ENCODE measurements at places on chromosomes 7 and 10. TPM values are rescaled to one million over a fixed set of nuclear protein-coding genes. Genes with fewer than 3 reads are reported as not detected.
A peak's percentile ranks its signal among the peaks of the same experiment; 100 is the strongest.

PODXL gene
- total RNA-seq, result 1.4 TPM

IDI2 gene
- not detected for total RNA-seq

FAM24B gene
- 4.4 TPM for total RNA-seq

GIMAP4 gene
- not detected for total RNA-seq

PTPRZ1 gene
- under 0.01 TPM for total RNA-seq

HOXA2 gene
- total RNA-seq, result 0.36 TPM

TAC1 gene
- total RNA-seq, result not detected

GHRHR gene
- not detected for total RNA-seq

CFAP70 gene
- 1.2 TPM for total RNA-seq

MBL2 gene
- under 0.01 TPM for total RNA-seq

CALHM1 gene
- not detected for total RNA-seq

SRRM3 gene
- 0.36 TPM for total RNA-seq

PTF1A gene
- total RNA-seq, result not detected

DNA sequence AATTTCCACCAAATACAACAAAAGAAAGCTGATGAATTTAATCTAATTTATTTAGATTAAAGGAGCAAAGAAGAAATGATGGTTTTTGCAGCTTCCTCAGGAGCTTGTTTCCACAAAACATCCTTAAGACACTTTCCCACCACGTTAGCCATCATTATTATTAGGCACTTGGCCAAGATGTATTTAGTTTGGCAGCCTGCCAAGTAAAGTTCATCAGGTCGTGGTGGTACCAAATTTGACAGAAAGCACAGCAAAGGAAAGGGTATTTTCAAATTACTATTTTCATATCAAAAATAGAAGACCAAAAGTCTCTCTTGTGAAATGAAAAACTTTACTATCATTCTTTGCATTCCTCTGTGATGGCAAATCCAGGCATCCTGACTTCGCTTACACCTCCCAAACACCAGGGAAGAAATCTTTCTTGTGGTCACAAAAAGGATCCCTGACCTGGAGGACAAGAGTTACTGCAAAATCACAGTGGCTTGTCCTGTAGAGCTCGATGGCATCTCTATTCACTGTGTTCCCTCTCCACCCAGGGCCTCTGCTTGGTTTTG, 123.1 kb upstream of the INHBA start:
- DNase-seq, result no peak

- DNase-seq, result no peak
These were observed 121.3 kb downstream of the MYL10 start for GRCh38 chr7:101507791-101508252.

DNA sequence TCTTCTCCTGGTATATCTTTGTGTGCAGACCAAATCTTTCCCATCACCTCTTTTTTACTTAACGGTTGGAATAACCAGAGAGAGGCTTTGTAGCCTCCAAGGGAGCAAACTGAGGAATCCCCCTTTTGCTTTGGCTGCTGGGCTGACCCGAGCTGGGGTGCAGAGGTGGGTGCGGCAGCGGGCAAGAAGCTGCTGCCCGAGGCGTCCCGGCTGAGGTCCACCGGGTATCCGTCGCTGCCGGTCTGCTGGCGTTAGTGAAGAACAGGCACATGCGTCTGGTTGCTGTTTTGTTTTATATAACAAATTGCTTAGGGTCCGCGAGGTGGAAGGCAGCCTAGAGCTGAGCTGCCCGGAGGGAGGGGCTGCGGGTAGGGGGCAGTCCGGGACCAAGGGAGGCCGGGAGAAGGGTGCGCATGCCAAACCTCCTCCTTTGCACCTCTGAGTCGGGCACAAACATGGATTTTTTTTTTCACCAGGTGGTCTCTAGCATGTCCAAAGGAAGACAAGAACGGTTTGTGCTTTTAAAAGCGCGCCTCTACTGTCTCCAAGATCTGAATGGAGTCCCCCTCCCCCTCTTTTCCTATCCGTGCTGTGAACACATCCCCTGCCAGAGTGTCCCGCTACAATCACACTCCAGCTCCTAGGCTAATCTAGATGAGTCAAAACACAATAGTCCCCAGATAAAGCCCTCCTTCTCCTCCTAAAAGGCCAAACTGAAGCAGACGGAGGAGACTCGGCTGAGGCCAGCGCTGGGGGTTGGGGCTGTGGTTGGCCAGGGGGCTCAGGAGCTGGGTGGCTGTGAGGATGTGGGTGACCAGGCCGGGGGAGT, 6.8 kb upstream of the GATA3 start:
- peak; percentile 90 for DNase-seq

GRCh38 chr7:155289949-155290501, 7.7 kb upstream of the INSIG1 start:
- DNase-seq, result peak; percentile 52

- DNase-seq, result no peak
These were observed 41.2 kb downstream of the ADCYAP1R1 start for GRCh38 chr7:31093282-31093681.

DNA sequence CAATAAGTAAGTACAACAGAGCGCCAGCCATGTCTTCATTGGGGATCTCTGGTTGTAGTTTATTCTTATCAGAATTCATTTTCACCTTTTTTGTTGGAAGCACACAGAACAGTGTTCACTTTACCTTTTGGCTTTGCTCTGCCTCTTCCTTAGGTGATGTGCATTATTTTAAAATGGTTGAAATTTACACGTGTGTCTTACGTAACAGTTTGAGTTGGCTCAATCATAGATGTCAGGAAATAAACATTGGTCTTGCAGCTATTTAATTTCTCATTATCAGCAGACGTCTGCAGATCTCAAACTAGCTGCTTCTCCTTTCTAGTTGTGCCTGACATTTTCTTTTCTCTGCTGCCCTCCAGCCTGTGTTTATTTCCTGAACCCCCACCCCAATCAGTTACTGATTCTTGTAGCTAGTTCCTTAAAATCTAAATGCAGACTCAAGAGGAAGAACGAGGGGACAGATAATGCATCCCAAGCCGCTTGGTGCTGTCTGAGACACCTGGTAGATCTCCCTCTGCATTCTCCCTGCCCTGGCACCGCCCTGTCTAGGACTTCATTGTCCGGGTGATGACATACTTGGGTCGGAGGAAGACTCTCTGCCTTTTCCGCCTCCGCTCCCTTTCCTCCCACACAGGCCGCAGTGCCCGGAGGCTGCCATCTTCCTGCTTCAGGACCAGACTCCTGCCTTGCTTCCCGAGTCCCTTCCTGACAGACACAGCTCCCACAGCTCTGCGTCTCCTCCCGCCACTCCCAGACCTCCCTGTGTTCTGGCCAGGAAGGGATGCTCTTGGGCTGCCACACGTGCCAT, 108.2 kb downstream of the ANKRD61 start:
- DNase-seq, result no peak

DNA sequence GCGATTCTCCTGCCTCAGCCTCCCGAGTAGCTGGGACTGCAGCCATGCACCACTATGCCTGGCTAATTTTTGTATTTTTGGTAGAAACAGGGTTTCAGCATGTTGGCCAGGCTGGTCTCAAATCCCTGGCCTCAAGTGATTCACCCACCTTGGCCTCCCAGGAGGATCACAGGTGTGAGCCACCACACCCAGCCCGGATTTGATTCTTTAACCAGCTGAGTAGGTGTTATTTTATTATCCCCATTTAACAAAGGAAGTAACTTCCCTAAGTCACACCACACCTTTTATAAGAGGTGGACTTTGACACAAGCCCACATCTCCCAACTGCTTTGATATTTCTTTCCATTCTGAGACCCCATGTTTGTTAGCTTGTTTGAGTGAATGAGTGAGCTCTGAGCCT, 25.0 kb downstream of the SLC25A28 start:
- DNase-seq, result no peak

GRCh38 chr7:91352091-91352490, 87.9 kb downstream of the FZD1 start:
- no peak for DNase-seq

- DNase-seq, result no peak
These were observed 24.5 kb downstream of the RNF32 start for GRCh38 chr7:156665101-156665500.

DNA sequence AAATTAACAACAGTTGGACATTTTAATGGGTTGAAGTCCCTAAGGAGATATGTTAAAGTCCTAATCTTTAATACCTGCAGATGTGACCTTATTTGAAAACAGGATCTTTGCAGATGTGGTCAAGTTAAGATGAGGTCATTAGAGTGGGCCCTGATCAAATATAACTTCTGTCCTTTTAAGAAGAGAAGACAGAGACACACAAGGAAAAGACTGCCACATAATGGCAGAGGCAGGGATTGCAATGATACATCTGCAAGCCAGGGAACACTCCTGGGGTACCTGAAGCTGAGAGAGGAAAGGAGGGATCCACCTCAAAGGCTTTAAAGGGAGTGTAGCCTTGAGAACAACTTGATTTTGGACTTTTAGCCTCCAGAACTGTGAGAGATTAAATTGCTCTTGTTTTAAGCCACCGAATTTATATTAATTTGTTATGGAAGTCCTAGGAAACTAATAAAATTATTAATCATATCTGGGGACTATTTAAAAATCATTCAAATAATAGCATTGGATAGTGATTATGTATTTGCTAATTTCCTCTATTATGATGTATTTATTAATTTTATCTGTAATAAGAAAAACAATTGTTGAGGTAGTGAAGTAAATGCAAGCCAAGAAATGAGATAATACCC, 700.0 kb upstream of the PCDH15 start:
- DNase-seq, result no peak

DNA sequence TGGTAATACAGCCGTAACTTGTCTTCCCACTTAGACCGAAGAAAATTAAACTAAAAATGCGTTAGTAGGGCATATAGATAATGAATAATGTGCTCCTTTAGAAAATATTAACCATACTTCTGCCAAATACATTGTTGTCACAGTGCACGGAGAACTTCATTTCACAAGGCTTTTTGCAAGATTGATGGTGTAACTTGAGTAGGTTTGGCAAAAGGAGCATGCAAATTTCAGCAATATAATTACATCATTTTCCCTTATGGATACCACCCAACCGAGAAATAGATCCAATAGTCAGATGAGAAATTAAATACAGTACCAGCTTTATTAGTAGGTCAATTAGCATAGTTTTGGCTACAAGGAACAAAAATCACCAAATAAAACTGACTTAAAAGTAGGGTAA, 792.6 kb upstream of the C7orf33 start:
- DNase-seq, result no peak

DNA sequence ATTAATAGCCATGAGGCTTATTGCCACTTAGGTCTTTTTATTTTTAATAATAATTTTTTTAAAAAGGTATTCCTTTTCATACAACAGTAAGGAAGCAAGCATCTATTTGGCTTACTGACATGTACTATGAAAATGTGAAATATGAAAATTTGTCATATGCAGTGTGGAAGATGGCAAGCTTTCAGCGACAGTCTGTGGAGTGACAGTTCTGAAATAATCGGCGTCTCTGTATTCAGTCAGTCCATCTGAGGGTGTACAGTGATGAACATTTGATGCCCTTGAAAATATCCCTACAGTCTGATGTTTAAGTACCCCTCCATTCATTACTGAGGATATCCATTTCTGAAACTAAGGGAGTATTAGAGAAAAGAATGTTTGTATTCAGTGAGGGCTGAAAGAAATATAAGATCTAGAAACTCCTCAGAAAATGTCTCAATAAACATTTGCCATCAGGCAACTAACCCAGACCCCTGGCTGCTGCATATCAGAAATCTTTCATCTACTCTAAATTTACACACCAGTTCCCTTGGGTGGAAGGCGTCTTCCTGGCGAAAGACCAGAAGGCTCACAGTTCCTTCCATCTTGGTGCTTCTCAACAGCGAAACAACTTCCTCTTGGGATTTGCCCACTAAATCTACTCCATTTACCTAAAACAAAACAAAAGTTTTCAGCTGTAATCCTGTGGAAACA, 440.6 kb downstream of the PARD3 start:
- no peak for DNase-seq

GRCh38 chr10:110171032-110171431, 36.4 kb upstream of the MXI1 start:
- DNase-seq, result no peak

GRCh38 chr7:88230646-88231045, 10.8 kb upstream of the SRI start:
- DNase-seq, result no peak

GRCh38 chr10:103638948-103639347, 145.4 kb downstream of the NEURL1 start:
- DNase-seq, result no peak

DNA sequence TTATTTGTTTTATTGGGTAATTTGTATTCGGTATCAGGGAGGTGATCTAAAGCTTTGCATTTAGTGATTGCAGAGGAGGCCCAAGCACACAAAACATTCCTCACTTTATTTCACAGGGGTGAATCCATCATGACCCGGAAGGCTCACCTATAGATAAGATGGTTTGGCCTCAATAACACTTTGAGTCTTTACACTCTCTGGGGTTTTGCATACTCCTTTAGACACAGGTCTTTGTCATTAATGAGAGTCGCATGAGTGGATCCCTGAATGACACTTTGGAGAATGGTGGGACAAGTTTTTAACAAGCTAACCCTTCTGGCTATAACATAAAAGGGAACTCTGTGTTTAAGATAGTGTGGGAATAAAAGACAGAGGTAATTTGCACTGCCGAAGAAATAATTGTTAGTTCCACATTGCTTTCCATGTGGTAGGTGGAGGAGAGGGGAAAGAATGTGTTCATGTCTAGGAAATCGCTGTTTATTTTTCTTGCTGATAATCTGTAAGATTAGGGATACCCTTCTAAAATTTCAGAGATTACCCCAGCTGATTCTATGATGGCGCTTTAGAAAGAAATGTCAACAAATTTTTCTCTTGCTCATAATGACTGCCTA, 455.8 kb downstream of the TFEC start:
- no peak for DNase-seq

- no peak for DNase-seq
These were observed 9.1 kb downstream of the CHRM2 start for GRCh38 chr7:136877509-136877908.

DNA sequence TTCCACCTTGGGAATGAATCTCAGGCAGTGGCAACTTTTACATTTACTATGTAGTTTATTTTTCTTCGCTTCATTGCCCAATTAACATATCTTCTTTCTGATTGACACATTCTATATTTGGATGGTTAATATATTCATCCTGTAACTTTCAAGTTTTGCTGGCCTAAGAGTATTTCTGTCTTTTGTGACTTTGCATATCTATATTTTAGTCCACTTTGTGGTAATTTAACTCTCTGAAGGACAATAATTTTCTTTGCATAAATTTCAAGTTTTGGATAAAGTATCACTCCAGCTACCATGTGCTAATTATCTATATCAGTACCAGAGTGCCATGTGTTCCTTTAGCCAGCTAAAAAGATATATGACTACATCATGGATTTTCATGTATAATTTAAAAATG, 151.5 kb upstream of the KAT6B start:
- no peak for DNase-seq

GRCh38 chr10:105112862-105113261, 471.8 kb downstream of the SORCS3 start:
- DNase-seq, result no peak

GRCh38 chr10:109899356-109900331, 23.7 kb downstream of the XPNPEP1 start:
- no peak for DNase-seq

- no peak for DNase-seq
These were observed 80.3 kb upstream of the SEM1 start for GRCh38 chr7:96789914-96790313.

DNA sequence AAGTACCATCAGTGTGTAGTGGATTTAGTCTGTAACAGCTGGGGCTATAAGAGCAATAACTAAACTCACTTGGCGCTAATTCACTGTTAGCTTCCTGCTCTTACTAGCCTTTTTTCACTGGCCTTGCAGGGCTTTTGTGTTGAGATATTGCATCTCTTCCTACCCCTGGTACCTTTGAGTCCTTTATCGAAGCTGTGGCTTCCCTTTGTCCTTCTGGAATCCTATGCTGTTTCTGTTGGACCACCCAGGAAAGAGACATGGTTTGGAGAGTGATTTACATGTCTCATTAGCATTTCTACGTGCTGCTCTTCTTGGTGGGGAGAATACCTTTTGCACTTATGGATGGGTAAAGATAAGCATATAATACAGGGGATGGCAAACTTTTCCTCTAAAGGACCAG, 103.8 kb downstream of the MLLT10 start:
- DNase-seq, result no peak

All from osteoblast (primary cell).